B cell (primary cell): ENCODE measurements at places on chromosomes 16 and 17.
A peak's percentile ranks its signal among the peaks of the same experiment; 100 is the strongest.

DNA sequence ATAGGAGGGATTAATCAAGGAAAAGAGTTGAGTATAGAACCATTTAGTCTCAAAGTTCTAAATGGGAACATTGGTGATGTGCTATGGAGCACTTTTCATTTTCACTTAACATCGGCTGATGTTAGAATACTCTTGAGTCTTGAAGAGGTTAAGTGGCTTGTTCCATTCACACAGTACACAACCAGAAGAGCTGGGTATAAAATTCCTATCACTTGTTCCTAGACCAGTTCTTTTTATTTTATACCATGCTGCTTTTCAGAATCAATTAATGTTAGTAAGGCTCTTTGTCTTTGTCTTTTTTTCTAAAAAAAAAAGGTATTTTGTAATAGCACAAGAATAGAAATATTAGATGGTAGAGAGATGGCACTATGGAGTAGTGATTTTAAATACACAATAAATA lies 1.7 kb upstream of the KRTAP1-1 start:
- no peak for DNase-seq

DNA sequence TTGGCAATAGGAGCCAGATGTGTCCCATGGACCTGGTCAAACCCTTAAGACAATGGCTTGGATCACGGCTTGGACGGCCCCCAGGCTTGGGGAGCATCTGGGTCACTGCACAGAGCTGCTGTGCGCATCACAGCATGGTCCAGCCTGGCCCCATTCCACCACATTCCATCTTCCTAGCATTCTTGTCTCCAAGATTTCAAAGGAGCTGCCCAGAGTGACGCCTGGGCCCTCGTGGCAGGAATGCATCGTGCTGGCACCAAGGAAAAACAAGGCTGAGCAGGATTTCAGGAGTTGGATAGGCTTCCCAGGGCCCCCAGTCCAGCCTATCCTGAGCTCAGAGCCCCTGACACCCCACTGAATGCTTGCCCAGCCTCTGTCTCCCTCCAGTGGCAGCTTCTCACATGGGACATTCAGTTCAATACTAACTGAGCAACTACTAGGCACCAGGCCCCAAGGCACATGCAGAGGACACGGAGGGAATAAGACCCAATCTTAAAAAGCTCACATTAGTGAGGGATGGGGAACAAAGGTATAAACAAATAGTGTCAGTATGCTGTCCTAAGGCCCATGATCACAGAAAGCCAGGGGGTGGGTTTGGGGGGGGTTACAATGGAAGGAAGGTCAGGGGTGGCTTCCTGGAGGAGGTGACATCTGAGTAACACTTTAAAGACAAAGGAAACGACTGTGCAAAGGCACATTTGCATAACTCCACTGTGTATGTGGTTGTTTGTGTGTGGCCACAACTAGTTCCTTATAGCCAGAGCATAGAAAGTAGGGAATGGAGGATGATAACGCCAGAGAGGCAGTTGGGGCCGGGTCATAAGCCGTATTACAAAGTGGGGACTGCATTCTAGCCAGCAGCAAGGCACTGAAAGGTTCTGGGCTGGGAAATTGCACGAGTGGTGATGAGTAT lies 34.1 kb downstream of the TK2 start:
- peak; percentile 34 for DNase-seq

DNA sequence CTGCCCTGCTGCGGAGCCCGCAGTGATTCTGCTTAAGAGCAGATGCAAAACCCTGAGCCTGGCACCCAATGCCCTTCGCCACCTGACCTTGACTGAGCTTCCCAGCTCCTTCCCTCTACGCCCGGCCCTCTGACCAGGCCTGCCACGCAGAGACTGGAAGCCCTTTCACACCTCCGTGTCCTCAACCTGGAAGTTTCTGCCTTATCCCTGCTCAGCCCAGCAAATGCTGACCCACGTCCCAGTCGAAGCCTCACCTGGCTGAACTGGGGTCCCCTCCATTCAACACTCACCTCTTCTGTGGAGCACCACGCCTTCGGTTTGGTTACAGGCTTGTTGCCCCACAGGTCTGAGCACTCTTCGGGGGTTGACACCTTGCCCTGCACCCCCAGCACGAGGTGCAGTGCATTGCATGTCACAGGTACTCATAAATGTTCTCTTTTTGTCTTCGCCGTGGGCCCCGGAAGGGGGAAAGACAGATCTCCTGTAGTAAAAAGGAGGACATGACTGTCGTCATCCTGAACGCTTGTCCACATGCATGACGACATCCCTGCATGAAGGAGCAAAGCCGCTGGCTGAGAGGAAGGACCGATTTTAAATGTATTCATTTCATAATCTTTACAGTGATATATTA lies 153.6 kb upstream of the TNRC6C start:
- no peak for DNase-seq

DNA sequence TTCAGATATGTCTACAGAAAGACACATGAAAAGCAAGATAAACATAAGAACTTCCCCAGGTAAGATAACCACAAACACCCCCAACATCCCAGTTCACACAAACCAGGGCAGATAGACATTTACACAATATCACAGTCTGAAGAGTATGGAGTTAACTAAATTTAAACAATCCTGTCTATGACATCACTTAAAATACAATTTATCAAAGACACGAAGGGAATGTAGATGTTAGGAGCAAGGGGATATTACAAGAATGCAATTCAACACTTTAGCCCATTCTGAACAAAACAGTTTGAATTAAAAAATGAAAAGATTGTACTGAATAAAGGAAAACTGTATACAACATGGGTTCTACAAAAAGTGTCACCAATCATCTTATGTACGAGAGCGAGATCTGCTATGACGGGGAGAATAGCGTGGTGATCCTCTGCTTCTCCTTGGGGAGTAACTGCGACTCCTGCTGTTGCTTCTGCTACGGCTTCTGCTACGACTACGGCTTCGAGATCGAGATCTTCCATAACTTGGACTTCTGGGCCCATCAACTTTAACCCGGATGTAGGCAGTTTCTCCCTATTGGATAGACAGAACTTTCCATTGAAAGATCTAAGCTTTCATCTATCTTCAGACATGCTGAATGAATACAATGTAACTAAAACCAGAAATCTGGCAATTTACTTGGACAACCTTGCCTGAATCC lies 1.9 kb downstream of the SRSF1 start:
- peak; percentile 17 for DNase-seq

- no peak for DNase-seq
Measured at GRCh38 chr16:66516509-66516807, 33.5 kb downstream of the TK2 start.

GRCh38 chr17:57257895-57258851 lies 1.9 kb downstream of the MSI2 start:
- DNase-seq, result peak; percentile 21

DNA sequence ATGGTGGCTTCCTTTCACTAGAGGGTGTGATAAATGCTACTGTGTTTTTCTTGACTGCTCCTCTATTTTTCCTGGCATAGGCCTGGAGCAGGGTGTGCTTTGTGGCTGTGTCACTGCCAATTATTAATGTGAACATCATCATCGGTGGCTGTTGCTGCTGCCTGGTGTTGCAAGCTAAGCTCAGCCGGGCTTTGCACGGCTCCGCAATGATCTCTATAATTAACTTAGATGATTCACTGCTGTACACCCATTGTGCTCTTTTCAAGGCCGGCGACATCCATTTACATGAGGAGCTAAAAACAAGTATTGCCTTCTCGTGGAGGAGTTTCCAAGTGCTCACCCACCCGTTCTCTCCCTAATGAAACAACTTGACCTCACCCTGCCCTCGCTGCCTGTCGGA lies 160.1 kb upstream of the IRX3 start:
- no peak for DNase-seq

DNA sequence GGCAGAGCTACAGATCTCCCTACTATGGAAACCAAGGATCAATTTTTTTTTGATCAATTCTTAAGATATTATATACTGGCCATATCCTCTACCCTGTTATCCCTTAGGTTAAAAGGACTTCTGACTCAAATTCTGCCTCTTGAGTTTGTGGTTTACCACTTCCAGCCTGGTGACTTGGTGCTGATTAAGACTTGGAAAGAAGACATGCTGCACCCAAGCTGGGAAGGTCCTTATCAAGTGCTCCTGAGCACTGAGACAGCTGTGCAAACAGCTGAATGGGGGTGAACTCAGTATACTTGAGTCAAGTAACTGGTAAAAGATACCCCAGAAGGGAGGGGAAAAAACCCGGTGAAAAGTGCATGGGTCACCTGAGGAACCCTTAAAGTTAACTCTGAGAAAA lies 20.5 kb upstream of the SPACA3 start:
- DNase-seq, result no peak

GRCh38 chr17:27430383-27430840 lies 25.8 kb upstream of the KSR1 start:
- DNase-seq, result no peak

- DNase-seq, result no peak
Measured at GRCh38 chr17:29844339-29845048, 85.5 kb downstream of the SSH2 start.

DNA sequence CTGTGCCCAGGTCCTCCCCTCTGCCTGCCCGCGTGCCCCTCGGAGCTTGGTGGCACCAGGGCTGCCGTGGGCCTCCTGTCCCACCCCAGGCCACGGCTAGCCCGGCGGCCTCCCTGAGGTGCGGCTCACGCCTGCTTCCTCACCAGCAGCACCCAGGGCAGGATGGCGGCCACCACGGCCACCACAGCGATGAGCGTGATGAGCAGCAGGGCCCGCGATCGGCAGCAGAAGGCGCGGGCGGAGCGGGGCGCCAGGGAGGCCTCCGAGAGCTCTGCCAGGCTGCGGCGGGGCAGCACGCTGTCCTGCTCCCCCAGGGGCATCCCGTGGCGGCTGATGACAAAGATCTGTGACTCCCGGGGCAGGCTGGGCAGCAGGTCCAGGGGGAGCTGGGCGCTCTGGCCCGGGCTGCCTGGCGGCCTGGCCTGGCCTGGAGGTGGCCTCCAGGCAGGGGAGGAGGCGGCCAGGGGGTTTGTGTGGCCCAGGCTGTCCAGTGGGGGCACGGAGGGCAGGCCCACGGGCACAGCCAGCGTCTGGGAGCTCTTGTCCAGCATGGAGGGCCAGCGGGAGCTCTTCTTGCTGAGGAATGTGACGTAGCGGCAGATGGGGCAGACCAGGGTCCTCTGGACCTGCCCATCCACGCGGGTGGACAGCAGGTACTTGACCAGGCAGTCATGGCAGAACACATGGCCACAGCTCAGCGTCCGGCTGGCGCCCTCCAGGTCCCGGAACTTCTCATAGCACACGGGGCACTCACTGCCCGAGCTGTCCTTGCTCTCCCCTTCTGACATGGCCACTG lies 4.8 kb downstream of the RNF222 start:
- no peak for DNase-seq

DNA sequence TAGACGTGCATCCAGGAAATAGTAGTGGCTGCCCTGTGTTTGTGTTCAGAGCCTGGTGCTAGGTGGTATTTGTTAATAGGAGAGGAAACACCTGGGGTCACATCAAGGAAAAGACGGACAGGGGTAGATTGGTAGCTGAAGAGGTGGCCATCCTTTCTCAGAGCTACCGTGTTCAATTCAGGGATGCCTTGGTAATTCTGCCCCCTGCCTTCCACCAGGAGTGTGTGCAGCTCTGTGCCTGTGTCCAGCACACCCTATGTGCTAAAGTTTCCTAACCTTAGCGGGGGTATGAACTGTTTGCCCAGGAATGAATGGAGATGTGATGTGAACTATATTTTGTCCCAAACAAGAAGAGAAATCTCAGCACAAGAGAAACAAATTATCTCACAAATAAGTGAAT lies 174.1 kb upstream of the MPHOSPH6 start:
- no peak for DNase-seq

DNA sequence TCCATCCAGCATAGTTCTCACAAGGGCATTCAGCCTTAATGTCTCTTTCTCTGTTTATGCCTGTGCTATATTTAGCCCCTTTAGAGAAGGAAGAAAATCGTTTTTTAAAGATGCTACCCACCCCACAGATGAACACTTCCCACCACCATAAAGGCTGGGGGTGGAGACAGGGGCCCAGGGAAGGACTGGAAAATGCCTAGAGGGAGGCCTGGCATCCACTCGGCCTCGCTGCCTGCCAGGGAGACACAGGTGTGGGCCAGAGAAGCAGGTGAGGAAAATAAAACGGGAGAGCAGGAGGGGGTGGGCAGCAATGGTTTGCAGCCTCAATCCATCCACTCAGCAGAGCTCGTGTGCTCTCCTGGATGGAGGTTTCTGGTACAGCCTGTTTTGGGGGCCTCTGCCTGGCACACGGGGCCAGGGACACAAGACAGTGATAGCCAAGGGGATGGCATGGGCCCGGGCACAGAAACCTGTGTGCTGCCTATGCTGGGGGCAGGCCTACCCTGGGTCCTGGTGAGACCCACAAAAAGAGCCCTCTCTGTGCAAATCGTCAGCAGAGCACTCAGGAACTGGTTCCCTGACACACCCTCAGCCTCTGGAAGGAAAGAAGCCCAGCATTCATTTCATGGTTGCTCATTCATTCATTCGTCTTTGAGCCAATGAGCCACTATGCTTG lies 121.4 kb downstream of the C16orf78 start:
- no peak for DNase-seq

- no peak for DNase-seq
Measured at GRCh38 chr17:7289256-7290032, 5.0 kb downstream of the YBX2 start.

DNA sequence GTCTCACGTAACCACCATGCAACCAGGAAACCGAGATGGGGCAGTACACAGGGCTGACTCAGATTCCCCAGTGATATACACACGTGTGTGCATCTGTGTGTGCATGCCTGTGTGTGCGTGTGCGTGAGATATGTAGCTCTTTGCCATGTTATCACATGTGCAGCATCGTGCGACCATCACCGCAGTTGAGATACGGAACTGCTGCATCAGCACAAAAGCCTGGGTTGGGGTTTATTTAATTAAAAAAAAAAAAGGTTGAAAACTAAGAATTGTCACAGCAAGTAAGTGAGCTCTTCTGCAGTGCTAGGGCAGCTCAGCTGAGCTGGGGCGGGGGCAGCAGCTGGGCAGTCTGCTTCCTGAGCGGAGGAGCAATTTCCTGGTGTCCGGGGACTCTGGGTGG lies 152.5 kb downstream of the RBFOX3 start:
- no peak for DNase-seq

GRCh38 chr17:74757931-74758847 lies 9.8 kb downstream of the NHERF1 start:
- DNase-seq, result no peak

DNA sequence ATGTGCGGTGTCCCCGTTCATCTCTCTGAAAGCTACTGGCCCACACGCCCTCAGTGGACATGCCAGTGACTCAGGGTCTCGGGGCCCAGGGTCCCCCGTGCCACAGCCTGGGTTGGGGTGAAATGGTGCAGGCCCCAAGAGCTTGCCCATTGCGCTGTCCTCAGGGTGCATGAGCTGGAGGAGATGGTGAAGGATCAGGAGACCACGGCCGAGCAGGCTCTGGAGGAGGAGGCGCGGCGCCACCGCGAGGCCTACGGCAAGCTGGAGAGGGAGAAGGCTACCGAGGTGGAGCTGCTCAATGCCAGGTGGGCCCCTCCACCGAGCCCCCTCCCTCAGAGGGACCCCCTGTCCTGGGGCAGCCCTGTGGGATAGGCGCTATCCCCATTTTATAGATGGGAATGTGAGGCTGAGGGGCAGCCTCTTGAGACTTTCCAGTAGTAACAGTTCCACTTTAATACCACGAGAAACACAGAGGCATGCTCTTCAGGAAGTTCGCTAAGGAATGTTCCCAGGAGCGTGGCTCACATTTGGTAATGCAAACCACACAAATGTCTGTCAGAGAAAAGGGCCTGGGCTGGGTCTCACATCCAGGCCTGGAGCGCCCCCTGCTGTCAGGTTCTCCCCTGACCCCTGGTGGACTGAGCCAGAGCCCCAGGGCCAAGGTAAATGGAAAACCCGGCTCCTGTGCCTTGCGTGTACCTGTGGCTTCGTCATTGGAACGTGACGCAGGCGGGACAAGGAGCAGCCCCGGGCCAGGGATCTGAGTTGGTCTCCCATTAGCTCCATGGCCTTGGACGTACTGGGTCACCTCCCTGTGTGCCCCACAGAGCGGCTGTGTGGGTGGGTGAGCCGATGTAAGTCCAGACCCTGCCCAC lies 133.7 kb downstream of the RAB11FIP4 start:
- DNase-seq, result peak; percentile 86
